Naive thymus-derived CD8-positive, alpha-beta T cell (primary cell): ENCODE measurements at places on chromosomes 3 and 15. TPM values are rescaled to one million over a fixed set of nuclear protein-coding genes. Genes with fewer than 3 reads are reported as not detected.

- no peak for DNase-seq
Measured at GRCh38 chr3:179281825-179282224, 30.9 kb upstream of the KCNMB3 start.

DNA sequence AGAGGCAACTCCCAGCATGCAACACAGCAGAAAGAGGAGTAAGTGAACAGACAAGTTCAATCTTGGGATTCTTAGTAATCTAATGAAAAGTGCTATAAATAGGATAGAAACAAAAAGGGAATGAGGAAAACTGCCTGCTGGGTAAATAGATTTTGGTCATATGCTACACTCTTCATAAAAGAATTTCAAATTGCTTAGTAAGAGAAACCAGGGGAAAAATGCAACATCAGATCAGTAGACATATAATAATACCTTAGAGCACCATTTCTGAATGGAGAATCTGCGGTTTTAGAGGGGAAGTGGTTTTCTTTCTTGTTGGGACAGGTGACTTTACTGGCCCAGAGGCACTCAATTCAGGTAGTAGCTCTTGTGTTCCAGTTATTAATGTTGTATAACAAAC lies 13.4 kb upstream of the TBC1D5 start:
- DNase-seq, result no peak

- no peak for DNase-seq
Measured at GRCh38 chr3:129599073-129599472, 7.4 kb downstream of the PLXND1 start.

CCDC39 gene
- polyA plus RNA-seq, result not detected

GRCh38 chr3:59339818-59340217 lies 290.0 kb upstream of the CFAP20DC start:
- no peak for DNase-seq

HYPK gene
- 14.1 TPM for polyA plus RNA-seq
